ENCODE measurements at places on chromosomes 5 and 9.
A peak's percentile ranks its signal among the peaks of the same experiment; 100 is the strongest.

GRCh38 chr5:141650851-141651727 is at the start of gene FCHSD1:
FCHSD1 (minus strand) TSS chr5:141651418; CDS start chr5:141651368, 50 bp downstream.
- DNase-seq = peak; percentile 88

DNA sequence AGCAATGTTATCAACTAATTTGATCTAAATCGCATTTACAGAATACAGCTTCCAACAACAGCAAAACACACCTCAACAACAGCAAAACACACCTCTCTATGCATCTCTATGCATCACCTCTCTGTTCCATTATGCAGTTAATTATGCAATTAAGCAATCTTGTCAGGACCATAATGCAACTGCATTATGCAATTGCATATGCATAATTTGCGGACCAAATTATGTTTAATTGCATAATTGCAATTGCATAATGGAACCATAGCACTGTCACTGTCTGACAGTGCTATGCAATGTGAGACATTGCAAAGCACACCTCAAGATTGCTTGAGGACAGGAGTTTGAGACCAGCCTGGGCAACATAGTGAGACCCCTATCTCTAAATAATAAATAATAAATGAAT is 80.4 kb upstream of the PRSS3 start:
- no peak for DNase-seq

DNA sequence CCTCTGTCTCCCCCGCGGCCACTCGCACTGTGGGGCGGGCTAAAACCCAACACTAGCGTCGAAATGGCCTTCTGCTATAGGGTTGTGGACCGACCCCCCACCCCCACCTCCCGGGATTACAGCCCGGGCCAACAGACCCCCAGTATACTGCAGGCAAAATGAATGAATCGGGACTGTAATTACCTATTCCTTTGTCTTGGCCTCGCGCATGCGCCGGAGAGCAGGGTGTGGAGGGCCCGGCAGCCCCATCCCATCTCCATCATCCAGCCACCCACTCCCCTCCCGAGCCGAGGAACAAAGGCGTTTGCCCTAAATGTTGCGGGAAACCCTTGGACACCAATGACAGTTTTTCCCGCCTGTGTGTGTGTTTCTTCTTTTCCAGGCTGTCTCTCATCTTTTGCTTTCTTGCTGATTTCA is 1.6 kb downstream of the BASP1 start:
- no peak for DNase-seq

GRCh38 chr5:94517490-94518488 is 100.6 kb downstream of the KIAA0825 start:
- DNase-seq = no peak

DNA sequence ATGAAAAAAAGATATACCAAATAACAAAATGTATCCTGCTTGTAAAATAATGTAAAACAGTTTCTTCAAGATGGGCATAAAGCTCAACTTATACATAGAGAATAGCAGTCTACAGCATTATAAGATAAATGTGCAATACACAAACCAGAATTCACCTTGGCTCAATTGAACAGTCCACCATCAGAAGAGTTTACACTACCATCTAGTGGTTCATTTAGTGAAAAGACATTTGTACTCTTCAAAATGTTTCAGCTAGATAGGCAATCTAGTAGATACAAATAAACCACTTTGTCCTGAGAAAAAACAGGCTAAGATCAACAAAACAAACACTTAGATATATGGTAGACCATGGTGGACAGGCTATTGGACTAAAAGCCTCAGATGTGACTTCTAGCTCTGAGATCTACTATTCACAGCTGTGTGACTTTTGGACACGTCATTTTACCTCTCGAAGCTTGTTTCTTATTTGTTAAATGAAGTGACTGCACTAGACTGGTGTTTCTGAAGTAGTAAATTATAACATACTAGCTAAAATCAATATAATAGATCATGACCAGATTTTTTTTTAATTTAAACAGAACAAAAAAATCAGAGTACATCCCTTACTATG is 22.1 kb upstream of the TPD52L3 start:
- DNase-seq = peak; percentile 17

- DNase-seq = no peak
These were observed 61.3 kb upstream of the SPINK5 start for GRCh38 chr5:148002451-148002850.

- DNase-seq = no peak
These were observed 35.1 kb upstream of the FREM1 start for GRCh38 chr9:14945351-14945750.

GRCh38 chr5:32932241-32932935 is 221.3 kb downstream of the NPR3 start:
- DNase-seq = no peak

GRCh38 chr9:111389406-111389805 is 59.4 kb upstream of the OR2K2 start:
- no peak for DNase-seq

DNA sequence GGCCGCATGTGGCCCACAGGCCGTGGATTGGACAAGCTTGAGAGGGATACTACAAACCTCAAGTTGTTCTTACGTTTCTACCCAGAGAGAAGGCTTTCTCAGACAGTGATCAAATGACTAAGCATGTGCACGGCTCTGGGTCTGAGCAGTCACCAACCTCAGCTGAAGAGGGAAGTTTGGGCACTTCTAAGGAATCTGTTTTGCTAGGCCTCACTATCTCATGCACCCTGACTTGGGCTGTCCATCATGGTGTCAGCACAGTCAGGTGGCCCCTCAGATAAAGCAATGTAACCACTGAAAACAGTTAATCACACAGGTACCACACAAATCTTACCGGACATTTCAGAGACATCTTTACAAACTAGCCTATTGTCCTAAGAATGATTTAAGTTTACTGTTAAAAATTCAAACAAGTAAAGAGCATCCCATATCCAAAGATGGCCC is 24.6 kb downstream of the CSF2 start:
- DNase-seq = no peak

GRCh38 chr5:41095324-41096101 is 24.4 kb upstream of the MROH2B start:
- DNase-seq = no peak

- DNase-seq = no peak
These were observed 23.7 kb downstream of the KDM4C start for GRCh38 chr9:6781476-6781875.

DNA sequence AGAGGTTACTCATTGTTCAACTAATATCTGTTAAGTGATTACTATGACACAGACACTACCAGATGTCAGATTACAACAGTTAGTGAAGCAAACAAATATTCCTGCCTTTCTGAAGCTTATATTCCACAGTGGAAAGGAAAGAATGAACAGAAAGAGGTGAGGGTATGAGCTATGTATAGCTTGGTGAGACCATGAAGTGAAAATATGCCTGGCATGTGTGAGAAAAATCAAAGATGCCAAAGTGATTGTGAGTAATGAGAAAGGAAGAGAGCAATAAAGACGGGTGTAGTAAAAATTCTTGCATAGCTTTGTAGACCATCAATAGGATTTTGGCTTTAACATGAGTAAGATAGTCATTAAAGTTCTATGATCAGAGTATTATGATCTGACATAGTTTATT is 734.5 kb upstream of the NUDT12 start:
- DNase-seq = no peak
